ENCODE measurements at places on chromosomes 1 and 21.

GRCh38 chr1:10760566-10761502, 35.6 kb downstream of the CASZ1 start:
- no peak for DNase-seq

- DNase-seq, result no peak
These were observed 16.8 kb downstream of the SLAMF8 start for GRCh38 chr1:159843459-159843858.

DNA sequence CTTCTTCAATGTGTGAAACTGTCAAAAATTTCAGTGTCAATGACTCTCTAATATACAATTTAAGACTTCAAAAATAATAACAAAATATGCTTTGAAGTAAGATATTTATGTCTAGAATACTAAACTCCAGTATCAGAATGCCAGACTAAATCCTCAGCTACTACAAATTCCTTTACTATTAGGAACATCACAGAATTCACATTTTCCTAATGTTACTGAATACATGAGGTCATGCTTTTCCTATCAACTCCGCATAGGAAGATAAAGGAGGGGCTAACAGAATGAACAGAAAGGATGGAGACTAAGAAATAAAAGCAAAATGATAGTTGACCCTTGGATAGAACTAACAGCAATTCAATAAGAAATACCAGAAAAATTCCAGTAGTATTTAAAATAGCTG, 292.7 kb downstream of the SDCCAG8 start:
- no peak for DNase-seq

DNA sequence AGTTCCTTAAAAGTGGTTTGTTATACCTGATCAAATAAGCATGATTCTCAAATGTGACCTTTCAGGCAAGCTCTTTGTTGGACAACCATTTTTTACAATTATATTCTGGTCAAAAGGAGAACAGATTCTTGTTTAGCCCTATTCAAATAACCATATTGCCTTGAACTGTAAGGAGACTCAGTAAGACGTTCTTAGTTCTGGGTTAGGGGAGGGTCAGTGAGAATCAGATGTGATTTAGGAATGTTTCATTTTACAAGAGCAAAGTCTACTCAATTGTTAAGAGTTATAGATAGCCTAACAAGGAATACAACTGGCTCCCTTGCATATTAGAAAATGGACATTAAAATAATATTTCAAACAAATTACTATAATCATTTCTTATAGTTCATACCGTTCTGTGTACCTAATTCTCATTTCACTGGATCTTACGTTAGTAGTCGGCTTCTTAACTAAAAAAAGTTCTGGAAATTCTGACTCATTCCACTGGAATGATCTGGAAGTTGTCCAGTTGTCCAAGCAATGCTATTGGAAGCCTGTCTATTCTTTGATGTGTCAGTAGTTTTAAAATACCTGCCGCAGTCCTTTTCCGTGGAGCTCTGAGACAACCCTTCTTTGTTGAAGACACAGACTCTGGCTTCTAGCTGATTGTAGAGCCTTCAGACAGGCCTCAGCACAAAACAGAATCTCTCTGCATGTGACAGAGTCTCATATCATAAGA, 88.8 kb downstream of the MAST2 start:
- no peak for DNase-seq
